ENCODE measurements at places on chromosomes 1 and 21. TPM values are rescaled to one million over a fixed set of nuclear protein-coding genes. Genes with fewer than 3 reads are reported as not detected.

TRIM62 gene
- total RNA-seq, result 4.5 TPM

OR6K3 gene
- not detected for total RNA-seq

LRRC53 gene
- not detected for total RNA-seq

ZNF362 gene
- 11.2 TPM for total RNA-seq

PHLDA3 gene
- 4.1 TPM for total RNA-seq

TMPRSS15 gene
- not detected for total RNA-seq

TMEM269 gene
- total RNA-seq, result 0.24 TPM

HFM1 gene
- 0.11 TPM for total RNA-seq

MRAP gene
- not detected for total RNA-seq

TMEM54 gene
- 0.87 TPM for total RNA-seq

CR1L gene
- not detected for total RNA-seq

AUNIP gene
- total RNA-seq, result 4.1 TPM

CFHR2 gene
- not detected for total RNA-seq

CLCNKB gene
- not detected for total RNA-seq

ELF3 gene
- 1.4 TPM for total RNA-seq

RNU1-2 gene
- total RNA-seq, result 1,622 TPM

S100A9 gene
- total RNA-seq, result not detected

PRAMEF18 gene
- not detected for total RNA-seq

BMP8A gene
- total RNA-seq, result 0.27 TPM

LDLRAD1 gene
- total RNA-seq, result not detected

S100A3 gene
- not detected for total RNA-seq

SIPA1L2 gene
- total RNA-seq, result 5.3 TPM

OLIG2 gene
- not detected for total RNA-seq

LYPD8 gene
- total RNA-seq, result not detected

APP gene
- 61.1 TPM for total RNA-seq

C8B gene
- total RNA-seq, result not detected

NUP210L gene
- 0.05 TPM for total RNA-seq

CNKSR1 gene
- 6.1 TPM for total RNA-seq

KIF26B gene
- total RNA-seq, result 0.03 TPM

HMGCS2 gene
- 0.24 TPM for total RNA-seq

PLA2G2C gene
- total RNA-seq, result not detected

ANKRD35 gene
- total RNA-seq, result 0.05 TPM

RGS8 gene
- total RNA-seq, result not detected

IL10 gene
- 111 TPM for total RNA-seq

CCDC185 gene
- total RNA-seq, result not detected

TIE1 gene
- total RNA-seq, result 0.27 TPM

CD52 gene
- 93.8 TPM for total RNA-seq

KRTAP19-3 gene
- total RNA-seq, result not detected

GBP4 gene
- 40.3 TPM for total RNA-seq

UHMK1 gene
- 71.6 TPM for total RNA-seq

ALPL gene
- 0.34 TPM for total RNA-seq

SLC1A7 gene
- total RNA-seq, result not detected

GCSAML gene
- total RNA-seq, result 0.05 TPM

KRTAP11-1 gene
- not detected for total RNA-seq

FOXD2 gene
- 0.16 TPM for total RNA-seq

DMBX1 gene
- not detected for total RNA-seq

LIN28A gene
- total RNA-seq, result 0.46 TPM

TRIM67 gene
- total RNA-seq, result not detected

PCBP3 gene
- 5.7 TPM for total RNA-seq

OR2M3 gene
- total RNA-seq, result not detected
